PC-9 (cell line): ENCODE measurements at places on chromosomes 16 and 17.

DNA sequence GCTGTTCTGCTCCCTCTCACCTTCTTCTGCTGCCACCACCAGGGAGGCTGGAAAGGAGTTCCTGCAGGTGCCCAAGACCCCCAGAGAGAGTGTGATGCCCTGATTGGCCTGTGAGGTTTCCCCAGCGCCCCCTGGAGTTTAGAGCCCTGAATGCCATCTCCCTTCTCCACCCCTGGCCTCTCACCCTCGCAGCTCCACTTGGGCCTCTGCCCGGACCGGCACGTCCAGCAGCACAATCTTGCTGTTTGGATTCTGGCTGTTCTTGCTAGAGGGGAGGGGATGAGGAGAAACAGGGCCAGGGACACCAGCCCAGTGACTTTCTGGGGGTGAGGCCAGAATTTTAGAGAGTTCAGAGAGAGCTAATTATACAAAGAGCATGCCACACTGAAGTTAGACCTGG lies 12.5 kb upstream of the FAM171A2 start:
- DNase-seq = peak; percentile 17

- no peak for DNase-seq
These were observed 244.9 kb downstream of the CA10 start for GRCh38 chr17:51913491-51914205.

DNA sequence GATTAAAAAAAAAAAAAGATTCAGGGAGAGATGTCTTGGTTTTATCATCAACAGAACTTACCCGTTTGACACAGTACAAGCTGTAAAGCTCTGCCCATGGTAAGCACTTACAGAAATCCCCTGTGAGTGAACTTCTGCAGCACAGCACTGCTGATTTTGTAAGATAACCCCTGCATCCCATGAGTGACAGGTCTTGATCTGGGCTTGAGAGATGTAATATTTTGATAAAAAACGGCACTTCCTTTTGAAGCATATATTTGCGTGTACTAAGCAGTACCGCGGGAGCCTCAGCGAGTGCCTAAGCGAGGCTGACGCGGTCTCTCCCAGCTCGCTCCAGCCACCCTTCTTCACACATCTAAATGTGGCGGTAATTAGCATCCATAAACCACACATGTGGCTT lies 50.5 kb downstream of the IKZF3 start:
- no peak for DNase-seq

GRCh38 chr16:2087748-2088631 lies 40.2 kb downstream of the TSC2 start:
- no peak for DNase-seq

GRCh38 chr16:17832738-17833137 lies 362.0 kb upstream of the XYLT1 start:
- DNase-seq = no peak

GRCh38 chr17:15511142-15511541 lies 43.7 kb upstream of the CDRT4 start:
- DNase-seq = no peak

DNA sequence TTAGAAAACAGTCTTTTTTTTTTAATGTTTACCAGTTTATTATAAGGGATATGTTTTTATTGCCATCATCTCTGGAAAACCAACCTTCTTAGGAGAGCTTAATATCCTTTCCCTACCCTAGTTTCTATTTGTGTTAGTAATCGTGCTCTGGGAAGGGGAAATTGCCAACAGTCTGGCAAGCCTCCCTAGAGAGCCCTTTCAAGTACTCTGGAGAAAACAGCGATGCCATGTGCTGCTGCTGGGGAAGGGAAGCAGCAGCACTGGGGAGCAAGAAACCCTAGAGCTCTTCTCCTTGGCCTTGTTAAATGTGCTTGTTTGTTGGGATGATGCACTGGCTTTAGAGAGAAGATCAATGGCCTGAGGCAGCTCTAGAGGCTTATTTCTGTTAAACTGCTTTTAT lies 10.3 kb downstream of the RETREG3 start:
- no peak for DNase-seq

- peak; percentile 80 for DNase-seq
These were observed 20.6 kb downstream of the MYL4 start for GRCh38 chr17:47229535-47230443.

DNA sequence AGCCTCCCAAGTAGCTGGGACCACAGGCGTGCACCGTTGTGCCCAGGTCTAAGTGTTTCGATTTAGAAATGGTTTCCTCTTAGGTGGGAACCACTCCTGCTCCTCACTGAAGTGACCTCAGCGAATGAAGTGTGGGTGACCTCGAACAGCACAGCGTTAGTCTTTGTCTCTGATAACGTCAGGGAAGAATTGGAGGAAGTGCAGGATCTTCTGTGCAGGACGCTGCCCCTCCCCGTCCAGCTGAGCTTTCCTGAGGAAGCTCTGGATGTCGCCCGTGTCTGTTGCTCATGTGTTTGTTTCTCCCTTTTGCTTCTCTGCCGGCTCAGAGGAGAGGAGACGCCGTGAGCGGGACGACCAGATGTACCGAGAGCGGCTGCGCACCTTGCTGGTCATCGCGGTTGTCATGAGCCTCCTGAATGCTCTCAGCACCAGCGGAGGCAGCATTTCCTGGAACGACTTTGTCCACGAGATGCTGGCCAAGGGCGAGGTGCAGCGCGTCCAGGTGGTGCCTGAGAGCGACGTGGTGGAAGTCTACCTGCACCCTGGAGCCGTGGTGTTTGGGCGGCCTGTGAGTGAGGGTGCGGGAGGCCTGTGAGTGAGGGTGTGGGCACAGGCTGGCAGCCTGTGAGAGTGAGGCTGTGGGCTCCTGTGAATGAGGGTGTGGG lies 15.6 kb downstream of the SPG7 start:
- no peak for DNase-seq

- peak; percentile 72 for DNase-seq
These were observed at the start of gene FAM83G for GRCh38 chr17:19004421-19005136. FAM83G (minus strand) TSS chr17:19004764; CDS start chr17:19004041, 723 bp downstream.

GRCh38 chr17:60909405-60909804 lies 231.8 kb downstream of the BCAS3 start:
- DNase-seq = no peak
